Placental pericyte (primary cell): ENCODE measurements at places on chromosomes 2 and 18. TPM values are rescaled to one million over a fixed set of nuclear protein-coding genes. Genes with fewer than 3 reads are reported as not detected.

Gene VSNL1
- total RNA-seq = 0.22 and 1.9 TPM in 2 replicates

Gene RAB31
- 79.9 and 106 TPM in 2 replicates for total RNA-seq

Gene CYP27A1
- total RNA-seq = 4.7 and 23.4 TPM in 2 replicates

Gene HOXD8
- total RNA-seq = 6.3 TPM in 1 of 2 replicates, not detected in the other

Gene MTERF4
- 21.4 and 32.8 TPM in 2 replicates for total RNA-seq

Gene LRRC30
- total RNA-seq = not detected in 2 replicates

Gene REG1B
- not detected in 2 replicates for total RNA-seq

Gene VIT
- 0.22 TPM in 1 of 2 replicates, not detected in the other for total RNA-seq

Gene PROKR1
- not detected in 2 replicates for total RNA-seq

Gene ZNF532
- total RNA-seq = 55.6 and 94.6 TPM in 2 replicates

Gene PSMA8
- not detected in 2 replicates for total RNA-seq

Gene SP140
- total RNA-seq = 1.1 and 4.4 TPM in 2 replicates

Gene AGPS
- total RNA-seq = 34.6 and 53.4 TPM in 2 replicates

Gene FBXO11
- total RNA-seq = 34.6 and 60.0 TPM in 2 replicates

Gene IMP4
- total RNA-seq = 108 and 121 TPM in 2 replicates

Gene WDPCP
- total RNA-seq = 11.2 and 14.3 TPM in 2 replicates

Gene TWIST2
- 30.4 and 66.4 TPM in 2 replicates for total RNA-seq

Gene SLC14A1
- total RNA-seq = 13.6 and 18.2 TPM in 2 replicates

Gene ARHGAP28
- total RNA-seq = 0.44 and 0.72 TPM in 2 replicates

Gene PLCD4
- total RNA-seq = 0.22 and 1.4 TPM in 2 replicates

Gene HOXD11
- 0.22 and 5.4 TPM in 2 replicates for total RNA-seq

Gene ZSWIM2
- total RNA-seq = not detected in 2 replicates

Gene LIMS3
- 3.1 and 22.0 TPM in 2 replicates for total RNA-seq

Gene SLC8A1
- total RNA-seq = 10.1 and 66.7 TPM in 2 replicates

Gene SNED1
- 2.2 and 16.6 TPM in 2 replicates for total RNA-seq

Gene CLEC4F
- not detected in 2 replicates for total RNA-seq

Gene MRPL33
- 49.9 and 50.5 TPM in 2 replicates for total RNA-seq

Gene PLEK
- total RNA-seq = 1.3 TPM in 1 of 2 replicates, not detected in the other

Gene UGT1A4
- not detected in 2 replicates for total RNA-seq

Gene DPP10
- not detected in 2 replicates for total RNA-seq

Gene TGIF1
- total RNA-seq = 187 and 442 TPM in 2 replicates

Gene C2orf78
- total RNA-seq = not detected in 2 replicates

Gene NAT8
- total RNA-seq = not detected in 2 replicates

Gene IL36G
- not detected in 2 replicates for total RNA-seq
